ENCODE measurements at places on chromosomes 16 and 17.
A peak's percentile ranks its signal among the peaks of the same experiment; 100 is the strongest.

DNA sequence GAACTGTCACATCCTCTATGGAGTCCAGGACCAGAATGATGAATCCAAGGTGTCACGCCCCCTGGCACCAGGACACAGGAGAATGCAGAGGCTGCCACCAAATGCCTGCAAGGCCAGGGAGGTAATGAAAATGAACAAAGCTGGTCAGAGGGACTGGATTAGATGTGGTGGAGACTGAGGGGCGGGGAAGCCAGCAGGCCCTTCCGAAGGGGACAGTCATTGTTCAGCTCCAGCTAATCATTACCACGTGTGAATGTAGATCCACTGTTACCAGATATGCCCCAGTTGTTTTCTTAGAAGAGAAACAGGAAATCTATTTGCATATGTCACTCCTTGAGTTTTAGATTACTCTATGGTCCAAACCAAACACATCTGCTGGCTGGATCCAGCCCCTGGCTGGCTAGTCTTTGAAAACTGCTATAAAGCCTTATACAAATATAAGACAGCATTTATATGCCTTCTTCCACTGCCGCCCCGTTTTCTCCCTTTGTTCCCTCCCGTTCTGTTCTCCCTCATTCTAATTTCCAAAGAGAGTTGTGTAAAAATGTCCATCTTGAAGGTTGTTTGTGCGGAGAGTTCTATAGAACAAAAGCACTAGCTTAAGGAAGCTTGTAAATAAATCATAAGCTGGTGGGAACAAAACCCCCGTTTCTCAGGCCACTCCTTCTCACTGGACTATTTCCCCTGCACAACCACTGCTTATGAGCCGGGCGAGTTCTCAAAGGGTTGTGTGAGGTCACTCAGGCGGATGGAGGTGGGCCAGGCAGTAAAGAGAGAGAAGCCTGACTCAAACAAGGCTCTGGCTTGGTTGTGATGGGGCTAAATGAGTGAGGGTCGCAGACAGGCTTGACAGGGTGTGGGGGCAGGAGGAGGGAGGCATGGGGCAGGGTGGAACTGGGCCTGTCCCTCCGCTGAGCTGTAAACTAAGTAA, 14.2 kb downstream of the CRYM start:
- DNase-seq: no peak

DNA sequence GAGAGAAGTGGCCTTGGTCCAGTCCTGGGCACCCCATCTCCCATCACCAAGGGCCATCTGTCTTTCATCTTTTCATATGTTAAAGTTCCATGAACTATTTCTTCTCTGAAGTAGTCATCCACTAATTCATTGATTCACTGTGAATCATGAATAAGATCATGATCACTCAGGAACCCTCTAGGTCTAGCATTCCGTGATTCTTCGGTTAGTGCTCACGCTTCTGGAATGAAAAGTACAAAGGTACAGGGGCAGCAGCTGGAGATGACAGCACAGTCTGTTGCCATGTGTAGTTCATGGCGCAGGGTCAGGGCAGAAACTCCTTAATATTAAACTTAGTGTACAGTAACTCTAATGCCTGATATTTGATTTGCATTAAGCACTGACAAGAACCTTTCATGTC, 127.1 kb downstream of the CDH13 start:
- no peak for DNase-seq

- no peak for DNase-seq
Observed at GRCh38 chr17:82101767-82102679, 4.0 kb upstream of the FASN start.

DNA sequence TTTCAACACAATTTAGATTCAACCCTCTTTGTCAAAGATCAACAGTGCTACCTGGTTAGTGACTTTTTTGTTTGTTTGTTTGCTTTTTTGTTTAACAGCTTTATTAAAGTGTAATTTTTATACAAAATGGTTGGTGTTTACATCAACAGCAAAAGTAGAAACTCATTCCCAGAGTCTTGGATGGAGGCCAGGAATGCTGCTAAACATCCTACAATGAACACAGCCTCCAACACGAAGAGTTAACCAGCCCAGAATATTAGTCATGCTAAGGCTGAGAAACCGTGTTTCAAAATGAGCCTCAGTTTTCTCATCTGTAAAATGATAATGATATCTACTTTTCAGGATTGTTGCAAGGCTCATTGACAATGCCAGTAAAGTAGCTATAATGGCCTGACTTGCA, 211.0 kb upstream of the MAF start:
- DNase-seq: no peak

DNA sequence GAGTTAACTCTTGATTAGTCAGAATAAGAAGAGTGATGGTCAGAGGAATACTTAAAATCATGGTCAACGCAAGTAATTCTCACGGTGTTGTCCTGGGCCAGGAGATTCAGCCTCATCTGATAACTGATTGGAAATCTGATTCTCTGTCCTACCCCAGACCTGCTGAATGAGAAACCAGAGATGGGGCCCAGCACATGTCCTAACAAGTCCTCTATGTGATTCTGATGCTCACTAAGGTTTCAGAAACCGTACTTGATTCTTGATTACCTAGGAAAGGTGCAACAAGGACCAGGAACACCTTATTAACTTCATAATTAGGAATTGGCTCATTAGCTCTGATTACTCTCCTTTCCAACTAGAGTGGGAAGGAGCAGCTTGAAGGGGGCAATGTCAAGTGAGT, 44.5 kb downstream of the ANKFY1 start:
- no peak for DNase-seq

DNA sequence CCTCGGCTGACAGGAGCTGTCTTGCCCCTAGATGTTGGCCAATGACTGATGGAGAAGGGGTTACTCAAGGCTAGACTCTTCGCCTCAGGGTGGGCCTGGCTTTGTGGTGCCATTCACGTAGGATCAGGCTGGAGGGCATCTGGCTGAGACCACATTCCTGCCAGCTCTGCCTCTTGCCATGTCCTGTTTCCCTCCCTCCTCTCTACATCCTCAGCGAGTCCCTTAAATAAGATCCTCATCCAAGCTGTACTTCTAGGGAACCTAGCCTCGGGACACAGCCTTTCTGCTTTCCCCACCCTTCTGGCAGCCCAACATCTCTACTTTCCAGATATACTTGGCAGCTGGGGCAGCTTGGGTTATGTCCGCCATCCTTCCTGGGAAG, 27.9 kb upstream of the EFCAB13 start:
- no peak for DNase-seq

DNA sequence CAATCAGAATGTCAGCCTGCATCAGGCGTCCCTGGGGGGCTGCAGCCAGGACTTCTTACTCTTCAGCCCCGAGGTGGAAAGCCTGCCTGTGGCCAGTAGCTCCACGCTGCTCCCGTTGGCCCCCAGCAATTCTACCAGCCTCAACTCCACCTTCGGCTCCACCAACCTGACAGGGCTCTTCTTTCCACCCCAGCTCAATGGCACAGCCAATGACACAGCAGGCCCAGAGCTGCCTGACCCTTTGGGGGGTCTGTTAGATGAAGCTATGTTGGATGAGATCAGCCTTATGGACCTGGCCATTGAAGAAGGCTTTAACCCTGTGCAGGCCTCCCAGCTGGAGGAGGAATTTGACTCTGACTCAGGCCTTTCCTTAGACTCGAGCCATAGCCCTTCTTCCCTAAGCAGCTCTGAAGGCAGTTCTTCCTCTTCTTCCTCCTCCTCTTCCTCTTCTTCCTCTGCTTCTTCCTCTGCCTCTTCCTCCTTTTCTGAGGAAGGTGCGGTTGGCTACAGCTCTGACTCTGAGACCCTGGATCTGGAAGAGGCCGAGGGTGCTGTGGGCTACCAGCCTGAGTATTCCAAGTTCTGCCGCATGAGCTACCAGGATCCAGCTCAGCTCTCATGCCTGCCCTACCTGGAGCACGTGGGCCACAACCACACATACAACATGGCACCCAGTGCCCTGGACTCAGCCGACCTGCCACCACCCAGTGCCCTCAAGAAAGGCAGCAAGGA, 10.4 kb downstream of the NFE2L1 start:
- no peak for DNase-seq

DNA sequence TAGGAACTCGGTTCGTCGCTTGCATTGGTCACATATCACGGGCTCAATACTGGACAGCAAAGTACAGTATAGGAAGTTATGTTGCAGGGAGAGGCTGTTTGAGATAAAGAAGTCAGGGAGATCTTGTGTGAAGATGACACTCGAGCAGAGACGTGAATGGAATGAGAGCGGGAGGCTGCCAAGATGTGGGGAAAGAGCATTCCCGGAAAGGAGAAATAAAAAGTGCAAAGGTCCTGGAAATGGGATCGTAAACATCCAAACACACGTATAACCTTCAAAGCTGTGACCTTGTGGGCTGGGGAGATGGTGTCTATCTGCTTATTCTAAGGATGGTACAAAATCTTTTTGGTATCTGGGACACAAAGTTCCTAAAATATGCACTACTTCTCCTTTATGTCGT, 43.0 kb upstream of the MYOCD start:
- DNase-seq: no peak

DNA sequence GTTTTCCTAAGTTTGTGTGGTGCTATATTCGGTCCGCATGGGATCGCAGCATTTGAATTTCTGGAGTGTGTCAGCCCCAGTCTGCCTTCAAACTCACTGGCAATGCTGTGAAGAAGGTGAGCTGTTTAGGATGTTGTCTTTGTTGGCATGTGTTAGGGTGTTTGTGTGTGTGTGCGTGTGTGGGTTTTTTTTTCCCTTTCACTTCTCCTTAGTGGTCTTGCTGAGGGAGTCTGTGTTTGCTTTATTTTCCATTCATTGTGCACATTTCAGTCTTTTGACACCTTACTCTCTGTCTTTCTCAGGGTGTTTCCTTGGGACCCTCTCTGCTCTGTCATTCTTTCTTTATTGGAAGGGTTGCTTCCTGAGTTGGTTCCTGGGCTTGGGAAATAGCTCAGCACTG, 27.7 kb upstream of the RBFOX1 start:
- no peak for DNase-seq

- peak; percentile 12 for DNase-seq
Observed at GRCh38 chr17:69525920-69526841, 111.7 kb downstream of the MAP2K6 start.

- DNase-seq: no peak
Observed at GRCh38 chr17:36869441-36869840, 67.8 kb upstream of the LHX1 start.

DNA sequence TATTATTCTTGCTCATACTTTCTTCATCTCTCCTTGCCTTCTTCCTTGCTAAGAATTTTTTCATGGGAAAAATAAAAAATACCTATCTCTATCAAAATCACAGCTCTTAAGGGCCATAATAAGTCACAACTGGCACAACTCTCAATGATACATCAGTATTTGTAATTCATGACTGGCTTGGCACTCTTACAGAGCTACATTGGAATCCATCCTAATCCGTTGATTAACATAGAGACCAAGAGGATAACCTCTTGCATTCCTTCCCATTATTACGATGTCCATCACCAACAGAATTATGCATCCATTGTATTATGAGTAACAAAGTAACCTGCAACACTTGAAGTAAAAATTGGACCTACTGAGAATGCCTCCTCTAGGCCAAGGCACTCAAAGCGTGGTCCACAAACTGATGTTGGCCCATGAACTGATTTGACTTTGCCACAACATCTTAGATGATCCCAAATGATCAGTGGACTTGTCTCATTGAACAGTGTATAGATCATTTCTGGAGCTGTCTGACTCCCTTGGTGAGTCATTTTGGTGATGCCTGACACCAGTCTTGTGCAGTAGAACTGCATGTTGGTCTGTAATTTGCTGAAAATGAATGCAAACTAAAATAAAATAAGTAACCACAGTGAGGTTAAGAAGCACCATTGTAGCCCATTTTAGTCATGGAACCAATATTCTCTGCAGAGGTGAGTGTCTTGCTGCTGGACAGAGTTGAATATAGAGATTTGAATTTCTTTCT, 163.2 kb downstream of the AXIN2 start:
- no peak for DNase-seq

GRCh38 chr17:74893936-74894671, 671 bp upstream of the FADS6 start:
- DNase-seq: no peak

GRCh38 chr16:48612611-48613010, 2.6 kb upstream of the N4BP1 start:
- peak; percentile 46 for DNase-seq

- DNase-seq: no peak
Observed at GRCh38 chr17:37614391-37614790, 5.2 kb upstream of the SYNRG start.

GRCh38 chr17:78418326-78419026, 40.0 kb downstream of the PGS1 start:
- no peak for DNase-seq

- no peak for DNase-seq
Observed at GRCh38 chr16:23785842-23786241, 31.0 kb downstream of the CHP2 start.

- DNase-seq: no peak
Observed at GRCh38 chr16:63702981-63703590, 1418.8 kb downstream of the CDH11 start.

DNA sequence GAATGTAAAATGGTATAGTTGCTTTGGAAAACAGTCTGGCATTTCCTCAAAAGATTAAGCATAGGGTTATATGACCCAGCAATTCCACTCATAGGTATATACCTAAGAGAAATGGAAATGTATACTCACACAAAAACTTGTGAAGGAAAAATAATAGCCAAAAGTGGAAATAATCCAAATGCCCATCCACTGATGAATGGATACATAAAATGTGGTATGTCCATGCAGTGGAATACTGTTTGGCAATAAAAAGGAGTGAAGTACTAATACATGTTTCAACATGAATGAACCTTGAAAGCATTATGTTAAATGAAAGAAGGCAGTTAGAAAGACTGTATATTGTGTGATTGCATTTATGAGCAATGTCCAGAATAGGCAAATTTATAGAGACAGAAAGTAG, 25.1 kb downstream of the NUP93 start:
- no peak for DNase-seq

- DNase-seq: no peak
Observed at GRCh38 chr16:55662644-55663031, 6.8 kb downstream of the SLC6A2 start.

DNA sequence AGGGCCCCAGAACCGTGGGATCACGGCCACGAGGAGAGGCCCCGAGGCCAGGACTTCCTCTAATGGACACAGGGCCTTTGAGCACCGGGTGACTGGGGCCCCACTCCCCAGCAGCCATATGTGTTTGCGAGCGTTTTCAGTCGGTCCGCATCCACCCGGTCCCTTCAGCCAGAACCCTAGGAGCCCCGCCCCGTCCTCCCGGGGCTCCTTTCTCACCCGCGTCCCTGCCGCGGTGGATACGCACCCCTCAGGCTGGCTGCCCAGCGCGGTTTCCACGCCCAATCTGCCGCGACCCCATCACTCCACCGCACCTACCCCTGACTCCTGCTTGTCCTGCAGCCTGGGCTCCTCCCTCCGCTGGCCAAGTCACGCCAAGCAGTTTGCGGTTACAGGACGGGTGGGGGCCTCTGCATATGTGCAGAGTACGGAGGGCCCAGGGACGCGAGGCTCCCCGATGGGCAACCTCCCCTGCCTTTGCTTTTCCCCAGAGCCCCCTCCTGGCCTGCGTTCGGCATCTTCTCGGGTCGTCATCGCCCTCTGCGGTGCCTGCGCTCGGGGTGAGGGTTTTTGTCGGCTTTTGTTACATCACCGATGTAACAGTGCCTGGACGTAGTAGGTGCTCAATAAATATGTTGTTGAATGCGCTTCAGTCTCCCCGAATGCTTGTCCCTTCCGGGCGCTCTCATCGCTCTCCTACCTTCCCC, 1.0 kb upstream of the TTYH2 start:
- DNase-seq: peak; percentile 19
